ENCODE measurements at places on chromosomes 5 and 9.
A peak's percentile ranks its signal among the peaks of the same experiment; 100 is the strongest.

GRCh38 chr9:129542741-129543140 lies 78.2 kb downstream of the C9orf50 start:
- DNase-seq: peak; percentile 14

GRCh38 chr9:110575169-110575568 lies 4.4 kb downstream of the SVEP1 start:
- no peak for DNase-seq

GRCh38 chr5:95859661-95860060 lies 37.1 kb upstream of the GLRX start:
- DNase-seq: no peak

DNA sequence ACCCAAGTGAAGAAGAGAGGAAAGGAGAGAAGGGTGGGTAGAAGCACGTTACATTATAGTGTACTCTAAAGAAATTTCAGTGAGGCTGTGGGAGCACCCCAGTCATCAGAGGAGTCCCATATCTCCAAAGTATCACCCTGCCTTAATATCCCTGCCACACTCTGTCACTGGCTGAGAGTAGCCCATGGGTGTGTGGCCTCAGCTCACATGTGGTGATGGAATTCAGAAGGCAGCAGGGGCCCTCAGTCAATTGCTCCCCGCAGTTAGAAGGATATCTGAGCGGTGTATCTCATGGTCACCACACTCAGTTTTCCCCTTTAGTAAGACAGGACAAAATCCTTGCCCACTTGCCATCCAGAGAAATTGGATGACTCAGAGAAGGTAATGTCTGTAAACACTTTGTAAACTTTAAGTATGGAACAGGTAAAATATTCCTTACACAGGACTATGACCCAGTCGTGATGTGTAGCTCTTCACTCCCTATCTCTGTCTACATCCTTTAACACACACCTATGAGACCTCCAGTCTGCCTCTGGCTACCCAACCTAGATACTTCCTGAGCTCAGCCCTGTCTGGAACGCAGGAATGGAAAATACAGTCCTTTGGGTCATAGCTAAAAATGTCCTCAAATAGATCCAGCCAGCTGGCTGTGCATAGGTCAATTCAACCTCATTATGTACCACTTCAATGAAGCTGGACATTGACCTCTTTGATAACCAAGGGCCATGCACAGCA lies 24.3 kb upstream of the PLIN2 start:
- no peak for DNase-seq

DNA sequence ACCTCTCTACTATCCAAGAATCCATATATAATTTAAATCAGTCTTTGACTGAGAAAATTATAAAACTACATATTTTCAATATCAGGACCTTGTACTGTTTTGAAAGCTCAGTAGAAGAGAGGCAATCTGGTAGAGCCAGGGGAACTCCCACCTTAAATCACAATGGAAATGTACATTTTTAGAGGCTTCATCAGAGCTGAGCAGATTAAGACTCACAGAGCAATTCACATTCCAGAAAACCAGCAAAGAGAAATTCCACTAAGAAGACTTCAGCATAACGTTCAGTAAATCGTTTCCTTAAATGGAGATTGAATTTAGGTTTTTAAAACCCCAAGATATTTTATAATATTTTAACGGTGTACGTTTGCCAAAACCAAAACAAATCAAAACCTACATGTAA lies 227.8 kb upstream of the TRPM3 start:
- no peak for DNase-seq

DNA sequence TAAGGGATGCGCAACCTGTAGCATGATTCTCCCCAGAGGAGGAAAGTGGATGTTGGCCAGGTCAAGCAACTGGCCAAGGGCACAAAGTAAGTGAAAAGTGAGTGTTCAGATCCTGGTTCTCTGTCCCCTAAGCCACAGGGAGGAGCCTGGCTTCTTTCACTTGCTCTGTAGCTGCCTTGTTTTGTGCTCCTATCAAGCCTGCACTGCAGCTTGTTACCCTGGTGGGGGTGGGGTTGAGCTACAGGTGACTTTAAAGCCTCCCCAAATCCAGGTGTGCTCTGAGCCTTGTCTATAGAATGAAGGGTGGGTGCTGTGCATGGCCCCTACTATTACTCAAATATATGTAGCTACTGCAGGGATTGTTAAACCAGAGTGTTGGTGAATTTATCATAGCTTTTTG lies 32.9 kb downstream of the RALGPS1 start:
- DNase-seq: no peak

DNA sequence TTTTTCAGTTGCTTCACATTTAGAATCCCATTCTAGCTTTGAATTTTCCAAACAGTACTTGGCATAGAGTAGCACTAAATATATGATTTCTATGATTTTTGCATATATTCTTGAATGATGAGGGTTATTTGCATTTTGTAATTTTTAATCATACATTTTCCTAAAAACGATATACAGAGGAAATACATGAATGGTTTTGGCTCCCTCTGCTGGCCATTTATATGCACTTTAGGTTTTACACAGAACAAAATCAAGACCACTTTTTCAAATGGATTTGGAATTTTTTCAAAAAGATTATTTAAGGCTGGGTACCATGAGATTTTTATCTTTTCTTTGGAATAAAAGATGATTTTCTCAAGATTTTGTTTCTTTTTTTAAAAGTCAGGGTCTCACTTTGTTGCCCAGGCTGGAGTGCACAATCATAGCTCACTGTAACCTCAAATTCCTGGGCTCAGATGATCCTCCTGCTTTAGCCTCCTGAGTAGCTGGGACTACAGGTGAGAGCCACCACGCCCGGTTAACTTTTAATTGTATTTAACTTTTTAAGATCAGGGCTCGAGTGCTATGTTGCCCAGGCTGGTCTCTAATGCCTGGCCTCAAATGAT lies 16.7 kb upstream of the COMMD10 start:
- DNase-seq: peak; percentile 60

- DNase-seq: no peak
Observed at GRCh38 chr5:169988947-169989346, 8.7 kb upstream of the INSYN2B start.

DNA sequence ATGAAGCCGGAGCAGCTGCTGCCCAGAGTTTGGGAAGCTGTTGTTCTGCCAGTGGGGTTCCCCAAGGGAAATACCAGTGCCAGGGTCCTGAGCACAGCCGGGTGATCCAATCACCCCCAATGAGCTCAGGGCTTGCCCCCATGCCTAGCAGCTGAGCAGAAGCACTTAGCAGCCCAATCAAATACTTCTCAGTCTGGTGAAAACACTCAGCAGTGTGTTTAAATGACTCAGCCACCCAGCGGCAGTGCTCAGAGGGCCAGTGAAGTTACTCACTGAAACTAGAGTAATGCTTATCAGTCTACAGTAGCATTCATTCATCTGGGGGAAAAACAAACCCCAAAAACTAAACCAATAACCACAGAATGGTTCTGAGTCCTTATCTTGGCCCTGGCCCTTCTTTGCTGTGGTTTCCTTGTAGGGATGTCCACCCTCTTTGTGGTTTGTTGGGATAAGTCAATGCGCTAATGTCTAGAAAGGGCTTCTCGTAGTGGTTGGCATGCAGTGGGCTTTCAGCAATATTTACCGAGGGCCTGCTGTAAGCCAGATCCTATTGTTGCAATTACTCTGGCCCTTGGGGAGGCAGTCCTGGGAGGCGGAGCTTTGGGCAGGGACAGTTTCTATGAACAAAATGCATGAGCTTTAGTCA lies 43.1 kb downstream of the LHX2 start:
- DNase-seq: no peak

- DNase-seq: peak; percentile 57
Observed at GRCh38 chr5:179732918-179733771, 523 bp downstream of the MAML1 start.

GRCh38 chr9:108496846-108497245 lies 358.9 kb downstream of the ACTL7B start:
- DNase-seq: no peak

DNA sequence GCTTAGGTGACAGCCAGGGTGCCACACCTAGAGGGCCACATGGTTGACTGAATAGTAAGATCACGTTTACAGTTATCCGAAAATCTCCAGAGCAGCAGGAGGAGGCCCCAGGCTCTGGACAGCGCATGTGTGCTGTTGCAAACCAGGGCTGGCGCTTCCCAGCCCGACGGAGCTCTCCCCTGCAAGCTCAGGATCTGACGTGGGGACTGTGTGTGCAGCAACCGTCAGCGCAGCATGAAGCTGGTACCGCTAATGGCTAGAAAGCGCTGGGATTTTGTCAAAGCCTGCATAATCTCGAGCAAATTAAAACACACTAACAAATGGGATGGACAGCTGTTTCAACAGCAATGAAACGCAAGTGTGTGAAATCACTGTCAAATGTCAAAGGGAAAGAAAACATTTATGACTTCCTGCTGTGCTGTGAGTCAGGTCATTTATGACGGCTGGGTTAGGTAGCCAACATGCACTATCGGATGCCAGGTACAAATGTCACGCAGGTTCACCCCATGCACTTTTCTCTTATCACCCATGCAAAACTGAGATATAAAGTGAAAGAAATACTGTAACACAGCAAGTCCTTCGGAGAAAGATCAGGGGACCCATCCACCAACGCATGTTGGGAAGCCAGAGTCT lies 7.5 kb downstream of the SURF4 start:
- DNase-seq: no peak

GRCh38 chr5:159207222-159207685 lies 2.1 kb downstream of the RNF145 start:
- DNase-seq: no peak

DNA sequence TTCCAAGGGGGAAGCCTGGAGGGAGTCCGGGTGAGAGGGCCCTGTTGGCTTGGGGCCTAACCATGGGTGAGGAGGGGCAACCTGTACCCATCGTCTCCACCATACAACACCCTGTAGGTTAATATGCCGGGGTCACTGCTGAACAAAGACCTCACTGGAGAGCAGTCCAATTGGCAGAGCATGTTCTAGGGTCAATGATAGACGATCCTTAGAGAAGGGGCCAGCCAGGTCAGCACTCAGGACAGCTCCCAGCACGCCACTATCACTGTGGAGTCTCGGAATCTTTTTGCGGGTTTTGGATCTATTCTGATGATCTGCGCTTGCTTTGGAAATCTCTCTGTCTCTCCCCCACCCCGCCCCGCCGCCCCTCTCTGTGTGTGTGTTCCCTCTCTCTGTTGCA lies 218.4 kb upstream of the MVB12B start:
- DNase-seq: no peak

- no peak for DNase-seq
Observed at GRCh38 chr9:132461281-132461896, 51.4 kb downstream of the CFAP77 start.

DNA sequence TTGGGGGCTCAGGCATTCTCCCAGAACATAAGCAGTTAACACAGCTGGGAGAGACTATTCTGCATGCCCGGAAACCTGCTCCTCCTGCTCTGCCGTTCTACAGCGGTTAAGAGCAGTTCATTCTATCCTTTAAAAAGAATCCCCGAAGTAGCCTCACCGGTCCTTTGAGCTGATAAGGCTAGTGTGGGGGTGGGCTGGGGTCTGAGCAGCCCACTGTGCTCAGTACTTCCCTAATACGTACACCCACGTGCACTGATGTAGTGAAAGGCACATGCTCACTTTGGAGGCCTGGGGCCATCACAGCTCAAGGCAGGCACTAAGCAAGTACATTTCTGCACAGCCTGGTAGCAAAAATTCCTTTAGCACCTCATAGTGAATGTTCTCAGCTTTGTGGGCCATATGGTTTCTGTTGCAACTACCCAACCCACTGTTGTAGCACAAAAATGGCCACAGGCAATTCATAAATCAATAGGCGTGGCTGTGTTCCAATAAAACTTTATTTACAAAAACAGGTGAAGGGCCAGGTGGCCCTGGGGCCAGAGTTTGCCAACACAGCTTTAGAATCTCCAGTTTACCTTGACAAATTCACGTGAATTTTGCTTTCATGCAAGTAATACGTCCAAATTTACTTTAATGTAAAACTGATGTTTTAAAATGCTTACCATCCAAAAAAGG lies 136.4 kb downstream of the ZNF354C start:
- no peak for DNase-seq

GRCh38 chr5:38078161-38078560 lies 180.2 kb upstream of the EGFLAM start:
- no peak for DNase-seq

DNA sequence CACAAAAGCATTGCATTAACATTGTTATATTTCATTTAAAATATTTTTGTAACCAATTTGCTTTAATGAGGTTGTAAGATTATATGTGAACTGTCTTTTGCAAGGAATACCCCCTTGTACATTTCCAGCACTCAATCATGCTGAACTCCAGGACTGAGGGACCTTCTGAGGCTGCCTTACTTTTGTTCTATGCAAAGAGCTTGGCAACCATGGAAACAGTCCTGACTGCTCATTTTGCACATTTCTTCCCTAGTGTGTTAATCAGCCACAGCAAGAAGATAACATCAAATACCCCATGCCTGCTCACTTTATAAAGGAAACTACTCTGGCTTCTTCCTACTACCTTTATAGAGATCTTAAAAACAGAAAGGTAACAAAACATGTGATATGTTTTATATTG lies 355.6 kb upstream of the IZUMO3 start:
- no peak for DNase-seq

DNA sequence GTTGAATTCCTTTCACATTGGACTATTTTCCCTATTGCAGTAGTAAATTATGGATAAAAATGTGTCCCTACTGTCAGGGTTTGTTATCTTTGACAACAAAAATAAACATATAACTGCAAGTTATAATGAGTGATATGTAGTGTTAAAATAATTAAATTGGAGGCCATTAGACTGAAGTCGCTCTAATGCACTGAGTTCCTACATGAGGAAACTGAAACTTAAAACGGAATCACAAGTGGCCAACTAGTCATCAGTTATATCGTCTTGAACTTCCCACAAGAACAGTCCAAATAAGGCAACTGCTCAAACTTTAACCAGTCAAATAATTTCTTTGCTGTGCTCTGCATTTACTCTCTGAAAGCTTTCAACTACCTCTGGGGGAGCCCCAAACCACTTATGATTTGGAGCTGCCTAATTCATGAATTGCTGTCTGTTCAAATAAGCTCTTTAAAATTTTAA lies 2.1 kb upstream of the IFT74 start:
- DNase-seq: peak; percentile 69

GRCh38 chr9:131624636-131625507 lies 79.5 kb downstream of the PRRT1B start:
- DNase-seq: no peak

- DNase-seq: no peak
Observed at GRCh38 chr9:134626571-134627416, 14.8 kb upstream of the COL5A1 start.

- DNase-seq: no peak
Observed at GRCh38 chr9:122904466-122904822, 715 bp downstream of the RC3H2 start.

- DNase-seq: no peak
Observed at GRCh38 chr9:81132796-81133195, 556.6 kb downstream of the TLE1 start.

- no peak for DNase-seq
Observed at GRCh38 chr9:129640086-129640870, 1.7 kb downstream of the ASB6 start.

DNA sequence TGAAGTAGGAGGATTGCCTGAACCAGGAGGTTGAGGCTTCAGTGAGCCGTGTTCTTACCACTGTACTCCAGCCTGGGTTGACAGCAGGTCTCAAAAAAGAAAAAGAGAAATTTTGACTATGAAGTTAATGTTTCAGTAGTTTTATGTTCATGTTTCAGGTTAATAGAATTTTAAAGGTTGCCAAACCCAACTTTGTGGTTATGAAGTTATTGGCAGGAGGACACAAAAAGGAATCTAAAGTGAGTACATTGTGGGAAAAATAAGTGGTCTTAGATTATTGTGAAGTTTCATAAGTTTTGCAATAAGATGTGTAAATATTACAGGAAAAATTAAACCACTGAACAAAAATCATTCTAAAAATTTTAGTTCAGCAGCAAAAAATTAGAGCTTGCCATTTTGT lies 78.6 kb downstream of the GOLM1 start:
- no peak for DNase-seq

GRCh38 chr9:115413304-115413703 lies 295.3 kb upstream of the TNC start:
- no peak for DNase-seq

All from Kasumi-1 (cell line).